ENCODE measurements at places on chromosomes 2 and 18.

GRCh38 chr18:23918395-23919032 is 96.0 kb upstream of the TTC39C start:
- peak; percentile 83 for DNase-seq

DNA sequence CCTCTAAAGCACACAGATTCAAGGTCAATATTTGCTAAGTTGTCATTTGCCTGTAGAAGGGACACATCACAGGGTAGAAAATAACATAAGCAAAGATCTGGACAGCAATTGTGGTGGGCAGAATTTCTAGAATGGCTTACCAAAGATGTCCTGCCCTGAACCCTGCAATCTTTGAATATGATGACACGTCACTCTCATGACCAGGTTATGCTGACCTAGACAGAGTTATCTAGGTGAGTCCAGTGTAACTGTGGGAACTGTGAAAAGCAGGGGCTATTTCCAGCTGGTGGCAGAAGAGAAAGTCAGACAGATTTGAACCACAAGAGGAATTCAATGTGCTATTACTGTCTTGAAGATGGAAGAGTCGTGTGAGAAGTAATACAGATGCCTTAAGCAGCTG is 112.3 kb upstream of the CNGA3 start:
- DNase-seq: no peak

DNA sequence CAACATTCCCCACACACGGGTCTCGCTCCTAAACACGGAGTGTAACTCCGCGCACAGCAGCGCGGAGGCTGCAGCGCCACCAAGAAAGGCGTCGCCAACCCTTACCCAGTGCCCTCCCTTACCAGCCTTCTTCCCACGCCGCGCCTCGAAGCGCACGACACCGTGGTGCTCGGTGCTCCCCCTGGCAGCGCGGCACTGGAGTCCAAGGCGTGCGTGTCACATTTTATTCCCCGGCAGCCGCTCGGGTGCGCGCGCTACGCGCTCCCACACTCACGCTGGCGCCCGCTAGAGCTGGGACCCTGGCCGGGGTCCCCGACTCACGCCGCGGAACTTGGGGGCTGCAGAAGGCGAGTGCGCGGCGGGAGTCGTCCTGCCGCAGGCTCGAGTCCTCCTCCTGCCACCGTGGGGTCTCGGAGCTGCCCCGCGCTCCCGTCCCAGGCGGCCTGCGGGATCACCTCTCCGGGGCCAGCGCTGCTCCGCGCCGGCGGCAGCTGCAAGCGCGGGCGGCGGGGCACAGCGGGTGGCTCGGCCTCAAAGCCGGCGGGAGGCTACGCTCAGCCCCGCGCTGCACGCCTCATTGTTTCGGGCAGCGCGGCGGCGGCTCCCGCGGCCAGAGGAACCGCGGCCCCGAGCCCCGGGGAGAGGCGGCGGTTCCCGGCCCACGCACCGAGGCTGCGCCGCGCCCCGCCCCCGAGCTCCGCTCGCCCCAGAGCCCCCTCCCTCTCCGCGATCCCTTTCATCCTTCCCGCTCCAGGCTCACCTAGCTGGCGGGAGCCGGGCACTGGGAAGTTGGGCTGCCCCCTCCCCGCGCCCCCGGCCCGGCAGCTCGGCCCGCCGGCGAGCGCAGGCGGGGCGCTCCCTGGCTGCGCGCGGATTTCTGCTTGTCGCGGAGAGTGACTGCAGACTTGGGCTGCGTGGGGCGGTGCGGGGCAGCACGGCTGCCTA is at the start of gene ST6GAL2:
ST6GAL2 (minus strand) TSS at position 197 of the 945 bp plus-strand sequence. CDS start 42,190 bp downstream, outside the sequence.
- no peak for DNase-seq

- no peak for DNase-seq
Measured at GRCh38 chr2:45169339-45170190, 160.3 kb upstream of the SIX2 start.

DNA sequence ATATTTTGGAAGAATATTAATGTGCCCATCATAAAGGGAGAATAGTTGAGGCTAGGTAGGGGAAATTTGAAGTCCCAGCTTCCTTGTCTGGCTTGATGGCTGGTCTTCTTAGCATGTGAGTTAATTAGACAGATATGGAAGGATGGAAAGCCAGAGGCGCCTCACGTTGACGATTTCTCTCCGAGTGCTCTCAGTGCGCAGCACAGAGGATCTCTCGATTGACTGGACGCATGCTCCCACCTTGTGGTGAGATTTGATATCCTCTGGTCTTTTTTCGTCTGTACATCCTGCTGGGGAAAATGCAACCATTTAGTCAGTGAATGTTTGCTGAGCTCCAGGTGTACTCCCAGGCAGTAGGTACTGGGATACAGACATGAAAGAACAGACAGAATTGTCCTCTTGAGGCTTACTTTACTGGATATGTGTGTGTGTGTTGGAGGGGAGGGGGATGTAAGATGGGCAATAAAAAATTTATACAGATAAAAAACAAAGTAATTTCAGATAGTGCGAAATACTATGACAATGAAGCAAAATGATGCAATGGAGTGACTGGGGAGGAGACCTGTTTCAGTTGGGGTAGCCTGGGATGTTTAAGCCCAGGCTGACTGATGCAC is 66.9 kb upstream of the ZNG1B start:
- peak; percentile 37 for DNase-seq

DNA sequence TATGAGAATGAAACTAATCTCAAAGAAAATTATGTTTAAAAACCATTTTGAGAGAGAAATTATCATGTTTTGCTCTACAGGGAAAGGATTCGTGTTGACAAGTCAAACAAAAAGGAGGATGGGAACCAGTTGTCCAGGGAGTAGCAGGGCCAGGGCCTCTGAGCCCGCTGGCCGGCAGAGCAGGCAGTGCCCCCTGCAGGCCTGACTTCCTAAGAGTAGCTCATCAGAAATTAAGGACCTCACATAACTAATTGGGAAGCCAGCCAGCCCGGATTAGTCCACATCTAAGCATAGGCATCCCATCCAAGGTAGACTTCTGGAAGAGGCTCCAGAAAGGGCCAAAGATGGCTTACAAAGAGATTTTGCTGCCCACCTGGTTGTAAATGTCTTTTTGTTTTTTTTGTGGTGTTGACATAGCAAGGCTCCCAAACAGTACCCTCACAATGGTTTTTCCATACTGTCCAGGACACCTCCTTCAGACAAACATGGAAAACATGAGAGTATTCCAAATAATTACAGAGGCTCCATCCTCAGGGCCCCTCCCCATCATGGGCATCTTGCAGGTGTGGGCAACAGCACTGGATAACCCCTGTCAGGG is 241.2 kb upstream of the TANK start:
- DNase-seq: peak; percentile 2

- no peak for DNase-seq
Measured at GRCh38 chr2:15472133-15472532, 89.0 kb downstream of the NBAS start.

GRCh38 chr18:43772907-43773306 is 495.6 kb upstream of the SYT4 start:
- DNase-seq: no peak

DNA sequence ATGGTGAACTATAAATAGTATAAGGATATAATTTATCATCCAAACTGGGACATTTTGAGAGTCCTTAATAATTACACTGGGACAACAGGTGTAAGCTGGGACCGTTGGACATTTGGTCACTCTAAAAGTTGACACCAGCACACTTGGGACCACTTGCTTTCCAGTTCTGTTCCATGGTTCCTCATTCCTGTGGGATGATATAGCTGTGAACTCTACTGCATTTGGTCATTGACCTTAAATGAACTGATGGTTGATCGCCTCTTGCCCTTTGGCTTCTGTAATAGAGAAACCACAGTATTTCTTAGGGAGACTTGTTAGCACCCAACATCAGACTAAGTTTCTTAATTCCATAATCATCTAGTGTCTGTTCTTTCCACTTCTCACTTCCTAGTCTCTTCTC is 46.7 kb downstream of the EML6 start:
- no peak for DNase-seq

GRCh38 chr2:109450574-109451273 is 163.0 kb downstream of the SEPTIN10 start:
- no peak for DNase-seq

DNA sequence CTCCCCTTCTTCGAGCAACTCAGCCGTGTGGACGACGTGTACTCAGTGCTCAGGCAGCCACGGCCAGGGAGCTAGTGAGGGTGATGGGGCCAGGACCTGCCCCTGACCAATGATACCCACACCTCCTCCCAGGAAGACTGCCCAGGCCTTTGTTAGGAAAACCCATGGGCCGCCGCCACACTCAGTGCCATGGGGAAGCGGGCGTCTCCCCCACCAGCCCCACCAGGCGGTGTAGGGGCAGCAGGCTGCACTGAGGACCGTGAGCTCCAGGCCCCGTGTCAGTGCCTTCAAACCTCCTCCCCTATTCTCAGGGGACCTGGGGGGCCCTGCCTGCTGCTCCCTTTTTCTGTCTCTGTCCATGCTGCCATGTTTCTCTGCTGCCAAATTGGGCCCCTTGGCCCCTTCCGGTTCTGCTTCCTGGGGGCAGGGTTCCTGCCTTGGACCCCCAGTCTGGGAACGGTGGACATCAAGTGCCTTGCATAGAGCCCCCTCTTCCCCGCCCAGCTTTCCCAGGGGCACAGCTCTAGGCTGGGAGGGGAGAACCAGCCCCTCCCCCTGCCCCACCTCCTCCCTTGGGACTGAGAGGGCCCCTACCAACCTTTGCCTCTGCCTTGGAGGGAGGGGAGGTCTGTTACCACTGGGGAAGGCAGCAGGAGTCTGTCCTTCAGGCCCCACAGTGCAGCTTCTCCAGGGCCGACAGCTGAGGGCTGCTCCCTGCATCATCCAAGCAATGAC is 4.8 kb downstream of the CTDSP1 start:
- DNase-seq: no peak

- no peak for DNase-seq
Measured at GRCh38 chr2:98715812-98716451, 15.0 kb downstream of the MGAT4A start.

- no peak for DNase-seq
Measured at GRCh38 chr18:34872066-34872465, 162.0 kb downstream of the DTNA start.

GRCh38 chr2:207235621-207236020 is 69.9 kb upstream of the KLF7 start:
- no peak for DNase-seq

DNA sequence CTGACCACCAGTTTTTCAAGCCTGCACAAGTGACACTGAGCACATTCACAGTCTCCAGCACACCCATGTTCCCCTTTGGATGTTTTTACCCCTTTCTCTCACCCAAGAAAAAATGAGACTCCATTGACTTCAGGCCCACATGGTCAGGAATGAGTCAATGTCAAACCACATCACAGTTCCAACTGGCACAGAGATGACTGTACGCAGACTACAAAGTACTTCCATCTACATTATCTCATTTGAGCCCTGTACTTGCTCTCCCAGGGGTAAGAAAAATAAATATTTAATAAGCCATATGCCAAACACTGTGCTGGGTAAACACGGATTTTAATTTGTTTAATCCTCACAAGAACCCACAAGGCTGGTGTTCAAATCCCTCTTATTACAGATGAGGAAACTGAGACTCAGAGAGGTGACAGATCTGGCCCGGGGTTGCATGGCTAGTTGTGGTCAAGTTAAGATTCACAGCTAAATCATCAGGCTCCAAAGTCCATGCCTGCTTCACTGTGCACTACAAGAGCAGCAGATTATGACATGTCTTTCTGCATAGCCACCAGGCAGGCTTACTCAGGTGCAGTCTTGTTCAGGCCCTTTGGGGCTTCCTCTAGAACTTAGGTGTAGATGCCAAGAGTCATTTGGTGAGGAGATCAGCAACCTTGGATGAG is 106.1 kb downstream of the TXNL1 start:
- no peak for DNase-seq

GRCh38 chr2:160657196-160657595 is 163.6 kb upstream of the RBMS1 start:
- DNase-seq: no peak

DNA sequence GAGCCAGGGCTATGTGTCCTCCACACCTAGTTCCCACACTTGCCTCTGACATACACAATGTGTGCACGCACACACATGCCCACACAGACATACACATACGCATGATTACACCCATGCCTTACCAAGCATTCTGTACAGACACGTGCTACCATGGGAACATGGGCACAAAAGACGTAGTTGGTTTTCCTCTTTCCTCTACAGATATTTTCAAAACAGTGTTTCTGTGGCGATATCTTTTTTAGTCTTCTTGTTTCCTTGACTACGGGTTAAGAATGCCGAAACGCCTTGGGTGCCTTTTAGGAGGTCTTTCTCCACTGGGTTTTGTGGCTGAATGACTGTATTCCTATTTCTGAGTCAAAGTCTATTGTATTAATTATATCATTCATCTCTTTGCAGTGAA is 75.5 kb upstream of the SPTBN1 start:
- no peak for DNase-seq

GRCh38 chr2:151033271-151034248 is 228.1 kb downstream of the RBM43 start:
- DNase-seq: no peak

DNA sequence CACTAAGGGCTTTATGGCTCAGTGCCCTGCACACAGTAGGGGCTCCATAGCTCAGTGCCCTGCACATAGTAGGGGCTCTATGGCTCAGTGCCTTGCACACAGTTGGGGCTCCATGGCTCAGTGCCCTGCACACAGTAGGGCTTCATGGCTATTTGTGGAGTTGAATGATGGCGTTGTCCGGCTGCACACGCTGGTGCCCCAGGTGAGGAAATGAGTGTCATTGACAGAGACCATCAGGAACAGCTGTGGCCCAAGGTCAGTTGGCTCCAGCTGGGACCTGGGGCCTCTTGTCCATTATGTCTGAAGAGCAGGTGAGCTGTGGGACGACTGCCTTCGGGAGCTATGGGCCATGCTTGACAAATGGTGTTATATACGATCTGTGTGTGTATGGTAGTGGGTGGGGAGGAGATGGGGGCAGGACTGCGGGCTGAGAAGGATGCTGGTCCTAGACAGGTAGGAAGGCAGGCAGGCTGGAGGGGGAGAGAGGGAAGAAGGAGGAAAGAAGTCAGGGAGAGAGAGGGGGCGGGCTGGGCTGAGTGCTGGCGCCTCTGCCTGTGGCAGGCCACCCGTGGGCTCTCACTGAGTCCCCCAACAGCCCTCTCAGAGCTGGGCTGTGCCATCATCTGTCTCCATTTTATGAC is 130.6 kb downstream of the CLIP4 start:
- DNase-seq: no peak

GRCh38 chr2:191148791-191149190 is 2.0 kb downstream of the STAT4 start:
- no peak for DNase-seq
